ENCODE measurements at places on chromosomes 13 and 19. TPM values are rescaled to one million over a fixed set of nuclear protein-coding genes. Genes with fewer than 3 reads are reported as not detected.

DNA sequence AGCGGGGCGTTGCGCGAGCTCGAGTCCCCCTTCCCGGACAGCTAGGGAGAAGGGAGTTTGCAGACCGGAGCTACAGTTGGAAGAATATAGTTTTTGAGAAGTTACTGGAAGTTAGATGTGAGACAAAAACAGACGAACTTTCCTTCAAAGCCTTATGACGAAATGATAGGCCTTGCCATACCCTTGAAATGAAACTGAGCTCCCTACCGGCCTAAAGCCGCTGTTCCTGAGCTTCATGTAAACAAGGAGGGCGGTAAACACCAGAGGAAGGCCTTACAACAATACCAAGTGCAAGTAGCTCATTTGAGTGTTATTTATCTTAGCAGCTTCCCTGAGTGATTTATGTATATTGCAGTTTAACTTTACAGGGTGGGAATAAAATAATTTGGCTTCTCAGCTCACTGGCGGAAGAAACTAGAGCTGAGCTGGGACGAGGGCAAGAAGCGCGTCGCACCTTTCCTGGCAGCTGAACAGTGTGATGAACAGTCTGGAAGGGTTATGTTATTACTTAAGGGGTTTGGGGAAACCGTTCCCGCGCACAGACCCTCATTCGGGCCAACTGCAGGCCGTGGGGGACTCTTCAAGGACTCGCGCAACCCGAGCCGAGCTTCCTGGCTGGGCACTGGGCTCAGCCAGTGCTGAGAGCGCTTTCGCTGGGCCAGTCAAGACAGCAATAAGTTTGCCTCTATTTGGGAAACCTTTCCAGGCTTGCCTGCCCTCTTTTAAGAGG is 111.2 kb downstream of the KCNRG start:
- DNase-seq, result peak; percentile 53

GRCh38 chr19:46697204-46697960 is 19.5 kb downstream of the PRKD2 start:
- DNase-seq, result peak; percentile 51

DNA sequence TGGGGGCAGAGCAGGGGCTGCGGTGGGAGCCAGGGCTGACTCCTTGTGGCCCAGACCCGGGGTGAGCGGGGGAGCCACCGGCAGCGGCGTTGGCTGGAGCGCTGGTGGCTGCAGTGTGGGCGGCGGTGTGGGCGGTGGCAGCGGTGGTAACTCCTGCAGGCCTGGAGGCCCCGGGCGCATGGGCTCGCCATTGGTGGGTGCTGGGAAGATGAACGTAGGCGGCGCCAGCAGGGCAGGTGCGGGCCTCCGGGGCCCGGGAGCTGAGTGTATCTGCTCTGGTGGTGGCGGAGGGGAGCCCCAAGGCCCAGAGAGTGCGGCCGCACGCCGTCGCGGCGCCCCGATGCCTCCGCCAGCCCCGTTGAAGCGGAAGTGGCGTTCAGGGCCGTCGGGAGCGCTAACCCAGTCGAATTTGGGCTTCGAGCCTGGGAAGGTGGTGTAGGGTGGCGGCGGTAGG is 2.0 kb downstream of the GGN start:
- DNase-seq, result no peak

DNA sequence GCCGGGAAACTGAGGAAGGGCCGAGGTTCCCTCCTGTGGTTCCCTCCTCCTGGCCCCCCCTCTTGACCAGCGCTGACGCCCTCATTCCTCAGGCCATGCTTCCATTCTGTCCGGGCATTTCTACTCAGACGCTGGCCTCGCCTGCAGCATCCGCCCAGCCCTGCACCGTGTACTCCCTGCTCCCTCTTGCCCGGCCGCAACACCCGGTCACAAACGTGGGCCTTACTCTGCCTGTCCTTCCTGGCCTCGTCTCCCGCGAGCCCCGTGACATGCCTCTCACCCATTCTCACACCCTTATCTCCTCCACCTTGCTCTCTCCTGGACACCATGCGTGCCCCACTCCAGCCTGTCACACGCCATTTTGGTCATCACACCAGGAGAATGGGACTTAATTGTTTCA is 11.3 kb downstream of the HDGFL2 start:
- DNase-seq, result no peak

DNA sequence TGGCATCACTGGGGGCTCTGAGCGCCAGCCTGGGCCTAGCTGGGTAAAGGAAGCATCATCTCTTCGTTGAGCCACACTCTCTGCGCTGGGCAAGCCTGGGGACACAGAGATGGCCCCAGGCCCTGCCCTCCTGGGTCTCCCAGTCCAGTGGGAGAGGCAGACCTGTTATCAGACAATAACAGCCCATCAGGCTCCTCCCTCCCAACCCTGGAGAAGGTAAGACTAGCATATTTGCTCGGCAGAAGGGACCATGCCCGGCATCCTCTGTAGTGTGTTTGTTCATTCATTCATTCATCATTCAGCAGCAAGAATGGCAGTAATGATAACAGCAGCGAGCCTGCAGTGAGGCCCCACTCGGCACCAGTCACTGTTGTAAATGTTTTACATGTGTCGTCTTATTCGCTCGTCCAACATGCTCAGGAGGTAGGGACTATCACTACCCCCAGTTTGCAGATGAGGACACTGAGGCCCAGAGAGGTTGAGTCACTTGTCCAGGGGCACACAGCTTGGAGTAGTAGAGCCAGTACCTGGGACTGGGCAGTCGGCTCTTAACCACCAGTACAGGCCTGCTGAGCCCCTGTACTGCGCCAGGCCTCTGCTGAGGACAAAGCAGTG is 33.2 kb downstream of the PAK4 start:
- no peak for DNase-seq

- no peak for DNase-seq
Observed at GRCh38 chr19:17826508-17827056, 5.3 kb upstream of the INSL3 start.

DNA sequence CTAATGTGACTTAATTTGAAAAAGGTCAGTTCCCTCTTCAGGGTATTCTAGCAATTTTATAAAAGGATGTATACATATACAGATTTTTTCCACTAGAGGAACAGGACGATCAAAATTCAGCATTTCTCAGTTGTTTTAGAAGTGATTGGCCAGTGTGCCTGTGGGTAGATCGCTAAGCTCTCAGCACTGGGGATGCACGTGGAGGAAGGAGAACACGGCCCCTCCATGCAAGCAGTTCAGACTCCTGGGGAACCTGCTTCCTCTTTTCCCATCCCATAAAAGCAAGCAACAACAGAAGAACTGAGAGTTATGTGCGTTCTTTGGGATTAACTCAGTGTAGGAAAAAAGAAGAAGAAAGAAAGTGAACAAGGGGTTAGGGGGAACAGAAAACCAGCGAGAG is 328.8 kb downstream of the FOXO1 start:
- no peak for DNase-seq

Gene GIPC3
- 0.33 TPM for total RNA-seq

DNA sequence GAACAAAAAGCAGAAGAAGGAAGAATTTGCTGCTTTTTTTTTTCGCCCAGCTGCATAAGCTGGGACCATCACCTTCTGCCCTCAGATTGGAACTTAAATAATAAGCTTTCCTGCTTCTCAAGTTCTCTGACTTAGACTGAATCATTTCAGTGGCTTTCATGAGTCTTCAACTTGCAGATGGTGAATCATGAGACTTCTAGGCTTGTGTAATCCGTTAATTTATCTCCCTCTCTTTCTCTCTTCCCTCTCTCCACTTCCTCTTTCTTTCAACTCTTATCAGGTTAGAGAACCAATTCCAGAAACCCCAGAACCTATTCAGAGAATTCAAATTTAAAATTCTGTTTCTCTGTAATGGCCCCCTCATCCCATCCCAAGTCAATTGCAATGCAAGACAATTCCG is 1153.7 kb downstream of the PCDH9 start:
- peak; percentile 52 for DNase-seq

Gene PNMA8A
- 2.1 TPM for total RNA-seq

GRCh38 chr19:29475469-29475868 is 50.3 kb upstream of the VSTM2B start:
- no peak for DNase-seq

Gene PCP2
- not detected for total RNA-seq

Data from fibroblast of the aortic adventitia (primary cell).